Cardiac septum (tissue), 1 donor: ENCODE measurements at places on chromosomes 4 and X. TPM values are rescaled to one million over a fixed set of nuclear protein-coding genes. Genes with fewer than 3 reads are reported as not detected.

CXCL6 gene
- 0.22 TPM for total RNA-seq

GRCh38 chr4:13777341-13777740, 149.8 kb upstream of the BOD1L1 start:
- no peak for DNase-seq

DNA sequence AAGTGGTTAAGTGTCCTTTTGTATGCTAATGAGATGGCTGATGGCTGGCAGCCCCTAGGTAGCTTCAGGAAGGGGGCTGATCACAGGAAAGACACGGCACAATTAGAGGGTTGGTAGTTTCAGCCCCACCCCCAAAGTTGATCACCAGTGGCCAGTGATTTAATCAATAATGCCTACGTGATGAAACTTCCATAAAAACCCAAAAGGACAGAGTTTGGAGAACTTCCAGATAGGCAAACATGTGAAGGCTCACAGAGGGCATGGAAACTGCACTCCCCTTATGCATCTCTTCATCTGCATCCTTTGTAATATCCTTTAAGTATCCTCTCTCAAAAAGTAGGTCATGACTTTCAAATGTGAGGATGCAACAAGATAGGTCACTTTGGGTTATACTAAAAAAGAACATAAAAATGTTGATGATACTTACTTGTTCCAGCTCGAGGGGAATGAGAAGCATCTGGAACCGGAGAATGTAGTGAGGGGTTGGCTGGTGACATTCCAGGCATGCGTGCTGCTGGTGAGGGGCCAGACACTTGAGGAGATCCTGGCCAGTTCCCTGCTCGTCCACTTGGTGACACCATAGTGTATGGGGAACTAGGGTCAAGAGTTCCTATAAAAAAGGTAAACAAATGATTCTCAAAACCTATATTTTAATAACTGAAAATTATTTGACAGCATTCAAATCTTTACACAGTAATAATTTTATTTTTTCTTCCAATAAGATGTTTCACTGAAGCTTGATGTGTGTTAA, 16.7 kb upstream of the CXorf38 start:
- DNase-seq, result no peak

DNA sequence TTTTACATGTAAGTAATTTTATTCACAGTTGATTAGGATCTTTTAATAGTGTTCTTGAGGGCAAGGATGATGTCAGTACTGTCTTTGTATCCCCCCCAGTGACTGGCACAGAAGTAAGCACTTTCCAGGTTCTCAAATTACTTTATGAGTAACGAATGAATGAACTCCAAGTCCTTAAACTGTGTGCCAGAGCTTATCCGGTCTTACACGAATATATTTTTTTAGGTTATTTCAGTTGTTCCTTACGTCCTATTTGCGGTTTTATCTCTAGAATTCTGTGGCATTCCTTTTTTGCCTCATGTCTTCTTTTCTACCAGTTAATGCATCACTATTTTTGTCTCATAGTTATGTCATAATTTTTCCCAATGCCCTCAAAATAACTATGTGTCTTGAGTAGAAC, 106.9 kb upstream of the MID1IP1 start:
- DNase-seq, result no peak

PNCK gene
- total RNA-seq, result 7.6 TPM

- no peak for DNase-seq
Observed at GRCh38 chr4:139950568-139950967, 203.4 kb downstream of the MAML3 start.

DNA sequence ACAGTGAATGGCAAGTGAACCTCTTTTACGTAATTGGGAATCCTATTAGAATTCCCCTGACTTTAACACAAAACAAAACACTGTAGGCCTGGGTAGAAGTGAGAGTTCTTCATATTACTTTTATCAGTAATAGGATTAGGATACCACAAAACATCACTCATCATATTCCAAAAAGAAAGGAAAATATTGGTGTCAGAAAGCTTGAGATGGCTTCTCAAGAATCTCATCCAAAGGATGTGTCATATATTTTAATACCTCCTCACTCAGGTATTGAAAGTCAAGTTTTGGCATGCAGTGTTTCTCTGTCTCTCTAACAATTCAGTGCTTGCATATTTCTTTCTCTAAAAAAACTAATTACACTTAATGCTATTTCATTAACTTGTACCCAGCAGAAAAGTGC, 173.2 kb downstream of the PDGFC start:
- no peak for DNase-seq

CTBP1 gene
- total RNA-seq, result 129 TPM

CYBB gene
- total RNA-seq, result 9.8 TPM

COX7B2 gene
- total RNA-seq, result not detected

ZCCHC18 gene
- total RNA-seq, result 3.7 TPM

- no peak for DNase-seq
Observed at GRCh38 chr4:37864786-37865185, 26.1 kb upstream of the TBC1D1 start.

DNA sequence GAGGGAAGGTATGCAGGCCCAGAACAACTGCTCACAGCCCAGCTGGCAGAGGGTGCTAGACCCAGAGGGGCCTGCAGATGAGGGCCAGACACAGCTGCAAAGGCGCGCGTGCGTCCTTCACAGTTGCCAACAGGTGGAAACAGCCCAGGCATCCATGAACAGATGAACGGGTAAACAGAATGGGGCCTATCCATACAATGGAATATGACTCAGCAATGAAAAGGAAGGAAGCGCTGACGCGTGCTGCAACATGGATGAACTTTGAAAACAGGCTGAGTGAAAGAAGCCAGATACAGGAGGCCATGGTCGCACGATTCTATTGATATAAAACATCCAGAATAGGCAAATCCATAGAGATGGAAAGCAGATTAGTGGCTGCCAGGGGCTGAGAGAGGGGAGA, 83.1 kb upstream of the DDX3X start:
- no peak for DNase-seq

GRCh38 chr4:53653484-53654053, 62.3 kb upstream of the LNX1 start:
- no peak for DNase-seq

DNA sequence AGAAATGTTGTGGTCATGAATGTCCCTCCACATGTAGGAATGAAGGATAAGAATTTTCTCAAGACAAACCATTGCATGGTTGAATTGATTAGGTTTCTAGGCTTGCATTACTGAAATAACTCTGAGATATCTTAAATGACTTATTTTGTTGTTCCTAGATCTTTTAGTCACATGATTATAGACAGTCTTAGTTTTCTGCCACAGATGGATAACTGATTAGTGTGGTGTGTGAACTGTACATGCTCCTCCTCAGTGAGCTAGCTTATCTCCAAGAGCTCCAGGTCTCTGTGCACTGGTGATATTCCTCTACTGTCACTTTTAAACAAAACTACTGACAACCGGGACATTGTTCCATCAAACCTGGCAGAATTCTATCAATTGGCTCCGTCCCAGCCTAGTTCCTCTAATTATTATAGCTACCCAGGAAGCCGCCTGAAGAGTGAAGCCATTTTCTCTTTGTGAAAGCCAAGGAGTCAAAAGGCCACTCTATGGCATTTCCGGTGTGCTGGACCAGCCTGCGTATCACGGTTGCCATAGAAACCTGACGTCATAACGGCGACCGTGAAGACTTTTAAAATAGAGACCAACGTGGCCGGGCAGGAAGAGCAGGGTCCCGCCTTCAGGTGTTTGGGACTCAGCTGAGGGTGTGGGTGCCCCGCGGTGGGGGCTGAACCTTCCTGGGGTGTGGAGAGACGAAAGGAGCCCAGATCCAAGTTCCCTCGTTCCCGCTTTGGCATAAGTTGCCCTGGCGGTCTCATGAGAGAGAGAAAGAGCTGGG, 28.1 kb downstream of the BEX3 start:
- DNase-seq, result no peak

GRCh38 chrX:133985967-133986683, 731 bp upstream of the GPC3 start:
- DNase-seq, result no peak

- no peak for DNase-seq
Observed at GRCh38 chr4:148632476-148632875, 190.3 kb upstream of the NR3C2 start.

GRCh38 chr4:150447356-150447755, 134.6 kb upstream of the MAB21L2 start:
- DNase-seq, result no peak

SH3RF1 gene
- 15.6 TPM for total RNA-seq

DNA sequence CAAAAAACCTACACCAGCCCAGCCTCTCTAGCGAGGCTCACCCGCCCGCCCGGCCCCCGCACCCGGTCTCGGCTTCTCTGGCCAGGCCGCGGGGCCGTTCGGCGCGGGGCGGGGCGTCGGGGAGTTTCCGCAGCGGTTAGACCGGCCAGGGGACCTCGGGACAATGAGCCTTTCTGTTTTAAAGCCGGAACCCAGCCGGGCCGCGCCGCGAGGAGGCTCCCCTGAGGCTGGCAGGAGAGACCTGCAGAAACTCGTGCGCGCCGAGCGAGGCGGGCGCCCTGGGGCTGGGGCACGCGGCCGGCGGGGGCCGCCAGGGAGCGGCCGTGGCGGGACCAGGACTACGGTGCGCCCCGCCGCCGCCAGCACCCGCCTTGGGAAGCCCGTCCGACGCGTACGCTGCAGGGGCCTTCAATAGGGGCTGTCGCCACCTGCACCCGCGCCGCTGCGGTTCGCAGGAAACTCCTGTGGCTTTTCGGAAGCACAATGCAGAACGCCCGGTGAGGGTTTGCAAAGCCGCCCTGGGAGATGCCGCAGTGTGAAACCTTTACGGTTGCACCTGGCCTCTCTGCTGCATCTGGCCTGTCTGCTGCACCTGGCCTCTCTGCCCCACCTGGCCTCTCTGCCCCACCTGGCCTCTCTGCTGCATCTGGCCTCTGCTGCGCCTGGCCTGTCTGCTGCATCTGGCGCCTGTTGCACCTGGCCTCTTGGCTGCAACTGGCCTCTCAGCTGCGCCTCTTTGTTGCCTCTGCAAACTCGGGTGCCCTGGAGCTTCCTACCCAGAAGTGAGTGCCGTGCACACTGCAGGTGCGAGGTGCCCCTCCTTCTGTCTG, 63.9 kb downstream of the TRAPPC11 start:
- DNase-seq, result peak; percentile 84

KCND1 gene
- total RNA-seq, result 0.27 TPM

DNA sequence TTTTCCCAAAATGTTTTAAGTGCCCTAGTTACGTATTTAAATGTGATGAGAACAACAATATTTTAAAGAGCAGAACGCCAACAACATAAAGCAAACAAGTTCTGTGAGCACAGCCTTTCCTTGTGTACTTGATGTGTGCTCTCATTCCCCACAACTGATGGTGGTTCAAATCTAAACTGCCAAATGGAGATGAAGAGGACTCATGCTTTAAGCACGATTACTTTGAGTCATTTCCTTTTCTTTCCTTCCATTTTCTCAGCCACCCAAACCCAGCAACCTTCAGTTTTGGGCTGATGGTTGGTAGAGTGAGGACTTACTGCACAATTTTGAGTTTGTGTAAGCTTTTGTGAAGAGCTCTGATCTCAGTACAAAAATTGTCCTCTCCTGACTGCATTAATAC, 1.7 kb downstream of the NSD2 start:
- DNase-seq, result no peak

GRCh38 chrX:27915617-27916016, 65.6 kb downstream of the DCAF8L1 start:
- no peak for DNase-seq

- DNase-seq, result no peak
Observed at GRCh38 chrX:77510007-77510406, 62.8 kb downstream of the FGF16 start.

DNA sequence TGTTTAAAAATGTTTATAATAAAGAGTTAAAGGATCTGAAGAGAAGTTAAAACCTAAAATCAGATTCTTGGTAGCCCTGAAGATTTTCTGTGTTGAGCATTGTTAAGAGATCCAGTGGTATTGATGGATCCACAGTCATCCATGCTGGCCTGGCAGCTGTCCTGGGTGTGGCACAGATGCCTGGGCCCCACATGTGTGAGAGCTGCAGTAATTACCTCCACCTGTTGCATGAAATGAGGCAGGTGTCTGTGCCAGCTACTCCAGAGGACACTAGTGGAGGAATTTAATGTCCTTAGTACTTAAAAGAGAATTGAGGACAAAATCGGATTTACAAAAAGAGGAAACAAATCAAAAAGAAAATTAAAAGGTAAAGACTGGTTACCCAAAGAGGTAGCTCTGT, 44.0 kb downstream of the MGST2 start:
- no peak for DNase-seq
